Left ventricle myocardium inferior (tissue), 1 donor: ENCODE measurements at places on chromosomes 1 and 21.

GRCh38 chr1:157490467-157491165 is 61.7 kb downstream of the FCRL5 start:
- H3K27ac ChIP-seq, result no peak overlapping the region
- DNase-seq, result peak; percentile 26
- H3K4me1 ChIP-seq, result no peaks in the 10 kb centered on the region
- H3K27me3 ChIP-seq, result peaks cover 49% of the 10 kb centered on the region
- no peaks in the 10 kb centered on the region for H3K36me3 ChIP-seq
- H3K4me3 ChIP-seq, result no peak overlapping the region

- H3K4me1 ChIP-seq, result no peaks in the 10 kb centered on the region
- no peaks in the 10 kb centered on the region for H3K27me3 ChIP-seq
- H3K4me3 ChIP-seq, result no peak overlapping the region
Measured at GRCh38 chr21:15567191-15567590, 162.6 kb upstream of the USP25 start.

DNA sequence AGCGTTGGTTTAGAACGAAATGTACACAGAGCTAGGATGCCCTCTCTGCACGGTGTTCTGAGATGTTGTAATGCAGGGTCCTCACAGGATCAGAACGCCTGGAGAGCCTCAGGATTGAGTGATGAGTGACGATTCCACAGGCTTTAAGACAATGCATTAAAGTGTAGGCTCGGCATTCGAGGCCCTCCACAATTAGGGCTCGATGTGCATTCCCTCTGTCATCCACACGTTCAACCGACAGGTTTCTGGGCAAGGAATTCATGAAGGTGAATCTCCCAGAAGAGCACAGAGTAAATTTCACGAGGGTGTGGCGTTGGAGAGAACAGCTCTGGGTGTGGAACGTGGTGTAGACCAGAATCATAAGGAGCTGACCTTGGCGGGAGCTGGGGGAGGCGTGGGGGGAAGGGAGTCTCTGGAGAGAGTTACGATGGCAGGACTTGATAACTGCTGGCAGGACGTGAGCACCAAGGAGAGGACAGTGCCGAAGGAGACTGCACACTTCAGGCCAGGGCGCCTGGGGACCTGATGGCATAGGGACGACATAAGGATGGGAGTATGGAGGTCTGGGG is 51.0 kb upstream of the EFHD2 start:
- DNase-seq, result no peak
- H3K27ac ChIP-seq, result no peak overlapping the region
- H3K4me3 ChIP-seq, result no peak overlapping the region
- no peaks in the 10 kb centered on the region for H3K4me1 ChIP-seq
- no peaks in the 10 kb centered on the region for H3K36me3 ChIP-seq

DNA sequence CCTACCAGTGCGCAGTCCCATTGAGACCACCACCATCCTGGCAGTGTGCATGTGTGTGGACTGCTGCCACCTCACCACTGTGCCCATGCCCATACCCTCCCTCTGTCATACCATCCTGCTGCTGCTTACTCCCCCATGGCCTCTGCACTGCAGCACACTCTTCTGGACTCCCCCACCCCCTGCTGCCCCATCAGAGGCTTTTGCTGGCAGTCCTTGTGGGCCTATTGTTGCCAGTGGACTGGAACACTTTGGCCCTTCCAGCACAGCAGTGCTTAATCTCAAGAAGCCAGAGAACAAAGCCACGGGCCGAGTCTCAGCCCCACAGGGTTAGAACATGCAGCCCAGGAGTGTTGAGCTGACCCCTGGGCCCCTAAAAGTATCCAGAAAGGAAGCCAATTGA is 41.9 kb upstream of the IVNS1ABP start:
- H3K36me3 ChIP-seq, result no peaks in the 10 kb centered on the region
- no peak for DNase-seq
- H3K4me1 ChIP-seq, result no peaks in the 10 kb centered on the region
- H3K4me3 ChIP-seq, result no peak overlapping the region
- H3K27ac ChIP-seq, result no peak overlapping the region

- H3K36me3 ChIP-seq, result no peaks in the 10 kb centered on the region
- H3K4me3 ChIP-seq, result no peak overlapping the region
- peaks cover 3% of the 10 kb centered on the region for H3K27me3 ChIP-seq
- no peak for DNase-seq
- peaks cover 10% of the 10 kb centered on the region for H3K4me1 ChIP-seq
Measured at GRCh38 chr1:27070390-27071048, 57.9 kb upstream of the TENT5B start.

GRCh38 chr1:22053861-22054770 is 1.6 kb downstream of the CDC42 start:
- H3K4me3 ChIP-seq, result peak overlapping the region; percentile 87
- H3K27me3 ChIP-seq, result no peaks in the 10 kb centered on the region
- H3K27ac ChIP-seq, result peak overlapping the region; percentile 99
- peaks cover 7% of the 10 kb centered on the region for H3K36me3 ChIP-seq

DNA sequence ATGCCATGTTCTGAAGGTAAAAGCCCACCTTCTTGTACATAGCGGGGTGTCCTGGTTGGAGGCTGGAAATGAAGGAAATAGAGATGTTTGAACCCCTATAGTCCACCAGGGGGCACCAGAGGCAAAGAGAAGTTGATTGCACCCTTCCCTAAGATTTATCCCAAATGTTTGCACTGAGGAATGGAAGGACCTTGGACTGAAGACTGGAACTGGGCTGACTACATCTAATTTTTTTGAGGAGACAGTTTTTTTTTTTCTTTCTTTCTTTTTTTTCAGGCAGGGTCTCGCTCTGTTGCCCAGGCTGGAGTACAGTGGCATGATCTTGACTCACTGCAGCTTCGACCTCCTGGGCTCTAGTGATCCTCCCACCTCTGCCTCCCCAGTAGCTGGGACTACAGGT is 55.3 kb upstream of the EIF4G3 start:
- H3K4me1 ChIP-seq, result peaks cover 24% of the 10 kb centered on the region
- H3K27ac ChIP-seq, result no peak overlapping the region
- no peaks in the 10 kb centered on the region for H3K27me3 ChIP-seq
- DNase-seq, result no peak
- peaks cover 86% of the 10 kb centered on the region for H3K36me3 ChIP-seq

DNA sequence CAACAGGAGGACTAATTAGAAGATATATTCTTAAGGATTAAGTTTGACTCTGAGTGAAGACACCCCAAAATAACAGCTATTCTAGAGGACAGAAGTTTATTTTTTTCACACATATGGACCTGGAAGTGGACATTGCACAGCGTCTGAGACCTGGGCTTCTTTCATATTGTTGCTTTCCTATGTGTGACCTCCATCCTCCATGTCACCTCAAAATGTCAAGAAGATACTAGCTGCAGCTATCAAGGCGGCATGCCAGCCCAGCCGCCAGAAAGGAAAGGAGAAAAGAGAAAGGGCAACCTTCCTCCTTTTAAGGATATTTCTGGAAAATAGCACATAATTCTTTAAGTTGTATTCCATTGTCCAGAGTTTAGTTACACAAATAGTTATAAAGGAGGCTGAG is 220.4 kb downstream of the PATJ start:
- DNase-seq, result no peak
- H3K27ac ChIP-seq, result peak overlapping the region; percentile 33
- no peaks in the 10 kb centered on the region for H3K36me3 ChIP-seq

GRCh38 chr1:222950892-222951291 is 136.1 kb downstream of the DISP1 start:
- DNase-seq, result no peak
- H3K27me3 ChIP-seq, result no peaks in the 10 kb centered on the region
- no peak overlapping the region for H3K4me3 ChIP-seq

- H3K27ac ChIP-seq, result no peak overlapping the region
- no peak for DNase-seq
- H3K36me3 ChIP-seq, result no peaks in the 10 kb centered on the region
- H3K4me3 ChIP-seq, result no peak overlapping the region
Measured at GRCh38 chr1:109517337-109517736, 7.8 kb upstream of the AMIGO1 start.

- H3K27me3 ChIP-seq, result no peaks in the 10 kb centered on the region
- H3K36me3 ChIP-seq, result no peaks in the 10 kb centered on the region
- H3K4me3 ChIP-seq, result no peak overlapping the region
- peaks cover 20% of the 10 kb centered on the region for H3K4me1 ChIP-seq
Measured at GRCh38 chr1:39098546-39099250, 72.5 kb downstream of the NDUFS5 start.

GRCh38 chr1:77375541-77375940 is 93.7 kb downstream of the AK5 start:
- no peaks in the 10 kb centered on the region for H3K27me3 ChIP-seq
- no peak overlapping the region for H3K4me3 ChIP-seq
- H3K4me1 ChIP-seq, result no peaks in the 10 kb centered on the region
- no peaks in the 10 kb centered on the region for H3K36me3 ChIP-seq
- no peak for DNase-seq
- no peak overlapping the region for H3K27ac ChIP-seq

DNA sequence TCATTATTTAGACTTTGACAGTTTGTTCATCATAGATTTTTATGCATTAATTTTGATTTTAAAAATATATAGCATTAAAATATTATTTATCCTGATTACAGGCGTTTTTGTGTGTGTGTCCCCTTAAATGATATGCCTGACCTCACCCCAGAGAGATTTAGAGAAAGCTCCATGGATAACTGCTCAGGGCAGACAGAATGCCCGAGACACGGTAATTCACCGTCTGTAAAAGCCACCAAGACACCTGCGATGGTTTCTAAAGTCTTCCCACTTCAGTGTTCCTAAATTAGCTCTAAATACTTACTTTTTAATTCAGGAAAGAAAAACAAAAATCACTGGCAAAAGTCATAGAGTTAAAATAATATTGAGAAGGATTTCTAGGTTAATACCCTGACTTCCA is 350.6 kb upstream of the RUNX1 start:
- H3K4me1 ChIP-seq, result no peaks in the 10 kb centered on the region
- no peak overlapping the region for H3K27ac ChIP-seq

DNA sequence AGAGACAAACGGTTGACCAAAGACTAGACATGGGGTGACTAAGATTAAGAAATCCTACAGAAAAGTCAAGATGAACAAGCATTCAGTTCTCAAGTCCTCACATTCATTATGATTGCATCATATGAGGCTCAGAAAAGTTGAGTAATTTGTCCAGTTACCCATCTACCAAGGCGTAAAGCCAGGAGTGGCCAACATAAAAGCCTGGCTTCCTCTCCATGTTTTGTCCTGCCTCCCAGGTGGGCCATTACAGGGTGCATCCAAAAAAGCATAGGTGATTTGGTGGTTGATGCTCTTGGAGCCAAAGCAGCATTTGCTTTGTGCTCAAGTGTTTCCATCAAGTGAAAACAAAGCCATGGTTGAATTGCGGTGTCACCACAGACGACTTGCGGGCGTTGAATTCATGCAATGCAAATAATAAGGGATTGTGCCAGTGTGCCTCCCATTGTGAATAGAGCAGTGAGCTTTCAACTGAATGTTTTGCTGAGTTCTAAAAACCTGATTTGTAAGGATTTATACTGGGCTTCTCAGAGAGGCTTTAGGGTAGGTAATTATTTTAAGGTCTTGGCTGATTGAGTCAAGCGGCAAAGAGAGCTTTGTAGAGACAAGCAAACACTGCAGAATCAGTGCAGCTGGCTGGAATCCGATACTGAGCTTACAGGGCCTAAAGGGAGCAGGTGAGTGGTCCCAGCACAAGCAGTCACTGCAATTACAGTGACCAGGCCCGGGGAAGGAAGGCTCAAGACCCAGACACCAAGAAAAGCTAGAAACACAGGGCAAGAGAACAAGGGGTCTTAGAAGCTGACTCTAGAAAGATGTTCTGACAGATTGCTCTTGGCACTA is 54.1 kb downstream of the KCNJ15 start:
- H3K36me3 ChIP-seq, result no peaks in the 10 kb centered on the region
- peaks cover 19% of the 10 kb centered on the region for H3K4me1 ChIP-seq

DNA sequence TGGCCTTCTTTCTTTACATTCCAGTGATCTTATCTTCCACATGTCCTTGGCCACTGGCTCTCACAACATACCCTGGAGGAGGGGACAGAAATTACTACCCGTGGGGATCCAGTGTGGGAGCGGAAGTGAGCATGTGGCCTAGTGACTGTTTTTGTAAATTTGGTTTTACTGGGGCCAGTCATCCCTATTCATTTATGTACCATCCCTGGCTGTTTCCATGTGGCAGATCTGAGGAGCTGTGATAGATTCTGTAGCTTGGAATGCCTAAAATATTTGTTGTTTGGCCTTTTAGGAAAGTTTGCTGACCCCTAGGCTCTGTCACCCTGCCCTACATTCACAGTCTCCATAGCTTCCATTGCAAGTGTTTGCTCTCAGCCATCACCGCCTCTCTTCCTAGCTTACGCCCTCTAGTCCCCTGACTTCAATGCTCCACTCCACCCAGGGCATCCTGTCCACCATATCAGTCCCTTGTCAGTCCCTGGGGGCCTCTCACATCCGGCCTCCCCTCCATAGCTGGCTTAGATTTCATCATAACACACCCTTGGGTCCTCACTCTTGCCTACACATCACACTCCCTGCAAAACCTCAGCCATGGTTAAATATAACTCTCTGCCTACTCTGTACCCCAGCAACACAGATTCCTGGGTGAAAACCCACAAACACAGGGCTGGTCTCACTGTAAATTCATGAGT is 25.8 kb downstream of the DHCR24 start:
- H3K27ac ChIP-seq, result no peak overlapping the region
- no peak overlapping the region for H3K4me3 ChIP-seq
- peaks cover 14% of the 10 kb centered on the region for H3K36me3 ChIP-seq
- no peaks in the 10 kb centered on the region for H3K27me3 ChIP-seq
- peaks cover 7% of the 10 kb centered on the region for H3K4me1 ChIP-seq

- no peak overlapping the region for H3K27ac ChIP-seq
- peaks cover 5% of the 10 kb centered on the region for H3K27me3 ChIP-seq
- no peak for DNase-seq
Measured at GRCh38 chr1:25117233-25117823, 115.0 kb downstream of the SYF2 start.

- H3K27me3 ChIP-seq, result no peaks in the 10 kb centered on the region
- H3K4me3 ChIP-seq, result no peak overlapping the region
- peaks cover 59% of the 10 kb centered on the region for H3K4me1 ChIP-seq
- no peak for DNase-seq
Measured at GRCh38 chr1:182845379-182845778, 6.2 kb downstream of the DHX9 start.

DNA sequence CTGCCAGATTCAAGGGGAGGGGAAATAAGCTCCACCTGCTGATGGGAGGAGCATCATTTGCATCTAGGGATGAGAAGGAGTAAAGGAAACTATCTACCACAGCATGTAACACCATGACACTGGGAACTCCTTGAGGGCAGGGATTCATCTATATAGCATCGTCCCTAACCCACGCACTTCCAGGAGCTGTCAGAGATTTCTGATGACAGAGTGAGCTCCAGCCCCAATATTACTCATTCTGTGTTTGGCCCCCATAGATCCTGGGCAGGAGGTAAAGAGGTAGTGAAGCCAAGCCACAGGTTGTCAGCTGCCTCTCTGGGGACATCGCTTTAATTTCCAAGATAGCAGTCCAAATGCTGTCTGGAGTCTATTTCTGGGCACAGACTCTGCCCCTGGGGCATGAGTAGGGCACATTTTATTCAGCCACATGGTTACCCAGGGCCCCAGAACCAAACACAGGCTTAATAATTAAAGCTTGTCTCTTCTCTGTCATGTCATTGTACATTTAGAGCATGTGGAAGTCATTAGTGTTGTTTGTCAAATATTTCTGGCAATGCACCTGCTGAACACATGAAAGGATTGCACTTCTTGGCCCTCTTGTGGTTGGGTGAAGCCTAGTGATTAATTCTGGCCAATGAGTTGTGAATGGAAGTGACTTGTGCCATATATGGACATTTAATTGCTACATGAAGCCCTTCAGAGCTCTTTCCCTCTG is 105.9 kb upstream of the POU3F1 start:
- H3K4me1 ChIP-seq, result peaks cover 7% of the 10 kb centered on the region
- H3K36me3 ChIP-seq, result no peaks in the 10 kb centered on the region
- DNase-seq, result no peak
- peaks cover 30% of the 10 kb centered on the region for H3K27me3 ChIP-seq

GRCh38 chr1:230972855-230973271 is 5.8 kb downstream of the TTC13 start:
- no peak overlapping the region for H3K4me3 ChIP-seq
- no peaks in the 10 kb centered on the region for H3K27me3 ChIP-seq
- DNase-seq, result no peak
- H3K36me3 ChIP-seq, result peaks cover 6% of the 10 kb centered on the region
